ENCODE measurements at places on chromosomes 16 and 17. TPM values are rescaled to one million over a fixed set of nuclear protein-coding genes. Genes with fewer than 3 reads are reported as not detected.
A peak's percentile ranks its signal among the peaks of the same experiment; 100 is the strongest.

DNA sequence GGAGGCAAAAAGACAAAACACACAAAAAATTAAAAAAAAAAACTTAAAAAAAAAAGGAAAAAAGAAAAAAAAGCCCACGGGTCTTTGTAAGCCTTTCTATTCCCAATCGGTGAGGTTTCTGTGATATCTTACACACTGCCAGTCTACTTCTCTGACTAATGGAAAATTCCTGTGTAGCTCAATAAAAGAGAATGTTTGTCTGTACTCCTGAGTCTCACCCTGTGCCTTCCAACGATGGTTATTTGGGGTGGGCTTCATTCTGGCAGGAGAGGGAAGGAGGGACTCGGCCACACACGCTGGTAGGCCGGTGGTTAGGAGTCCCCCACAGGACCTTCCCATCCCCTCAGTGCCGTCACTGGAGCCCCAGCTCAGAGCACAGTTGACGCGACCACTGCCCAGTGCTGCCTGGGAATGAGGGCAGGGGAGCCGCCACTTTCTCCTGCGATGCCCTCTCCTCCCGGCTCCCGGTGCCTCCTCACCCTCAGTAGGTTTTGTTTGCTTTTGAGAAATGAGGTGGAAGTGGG is 68.0 kb downstream of the AMFR start:
- H3K4me3 ChIP-seq: peak overlapping the region; percentile 28
- no peaks in the 10 kb centered on the region for H3K27me3 ChIP-seq
- peak overlapping the region; percentile 51 for H3K27ac ChIP-seq
- H3K4me1 ChIP-seq: peaks cover 16% of the 10 kb centered on the region
- DNase-seq: peak; percentile 79

- H3K4me1 ChIP-seq: peaks cover 33% of the 10 kb centered on the region
- H3K4me3 ChIP-seq: no peak overlapping the region
These were observed 23.6 kb upstream of the FZD2 start for GRCh38 chr17:44533533-44534246.

The MEFV gene
- total RNA-seq: 28.0 TPM

- H3K4me3 ChIP-seq: no peak overlapping the region
- peaks cover 39% of the 10 kb centered on the region for H3K4me1 ChIP-seq
- no peaks in the 10 kb centered on the region for H3K27me3 ChIP-seq
These were observed 19.0 kb downstream of the ZFPM1 start for GRCh38 chr16:88472069-88472468.

The SLC13A2 gene
- not detected for total RNA-seq
